Stimulated activated CD4-positive, alpha-beta T cell treated with anti-CD3 and anti-CD28 coated beads, TNF-alpha, amount 100 ng/mL, for 24 hours (primary cell): ENCODE measurements at places on chromosomes 6 and 20.

GRCh38 chr6:11389977-11390376 lies 147.6 kb upstream of the TMEM170B start:
- no peak for DNase-seq

GRCh38 chr6:51396583-51396982 lies 577.9 kb downstream of the TFAP2B start:
- no peak for DNase-seq

DNA sequence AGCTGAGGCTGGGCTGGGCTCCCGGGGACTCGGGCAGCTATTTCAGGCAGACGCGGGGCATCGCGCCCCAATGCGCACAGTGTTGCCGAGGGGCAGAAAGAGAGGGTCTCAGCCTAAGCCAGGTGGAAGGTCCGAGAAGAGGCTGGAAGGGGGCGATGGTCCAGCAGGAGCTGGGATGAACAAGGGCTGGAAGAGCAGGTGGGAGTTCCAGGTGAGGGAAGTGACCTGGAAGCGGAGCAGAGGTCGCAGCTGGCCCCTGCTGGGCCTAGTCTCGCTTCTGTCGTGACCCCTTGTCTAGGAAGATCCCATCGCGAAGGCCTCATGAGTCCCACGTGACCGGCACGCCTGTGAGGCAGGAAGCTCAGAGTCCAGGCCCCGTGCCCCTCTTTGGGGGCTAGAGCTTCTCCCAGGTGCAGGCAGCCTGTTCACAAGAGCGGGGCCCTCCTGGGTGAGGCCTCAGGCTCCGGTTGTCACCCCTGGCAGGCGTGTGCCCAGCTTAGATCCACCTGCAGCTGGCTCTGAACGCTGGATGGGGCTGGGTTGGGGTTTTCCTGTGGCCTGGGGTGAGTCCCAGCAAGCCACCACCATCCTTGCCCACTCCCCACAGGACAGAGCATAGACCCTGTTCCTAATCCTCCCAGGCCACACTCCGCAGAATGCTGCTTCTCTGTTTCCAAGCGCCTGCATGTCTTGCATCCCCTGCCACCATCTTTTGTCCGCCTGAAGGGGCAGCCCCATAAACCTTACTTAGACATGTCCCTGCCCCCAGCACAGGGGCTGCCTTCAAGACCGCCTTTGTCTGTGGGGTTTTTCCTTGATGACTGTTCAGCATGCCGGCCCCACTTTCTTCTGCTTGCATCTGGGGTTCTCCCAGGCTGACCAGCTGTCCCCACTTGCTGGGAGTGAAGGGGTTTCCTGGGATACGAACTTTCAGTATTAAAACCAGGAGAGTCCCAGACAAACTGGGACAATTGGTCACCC lies 15.1 kb downstream of the SLC22A3 start:
- no peak for DNase-seq

- DNase-seq: no peak
Observed at GRCh38 chr6:43511824-43512415, 1.8 kb upstream of the LRRC73 start.

GRCh38 chr6:162119341-162119740 lies 608.2 kb downstream of the PRKN start:
- DNase-seq: no peak

DNA sequence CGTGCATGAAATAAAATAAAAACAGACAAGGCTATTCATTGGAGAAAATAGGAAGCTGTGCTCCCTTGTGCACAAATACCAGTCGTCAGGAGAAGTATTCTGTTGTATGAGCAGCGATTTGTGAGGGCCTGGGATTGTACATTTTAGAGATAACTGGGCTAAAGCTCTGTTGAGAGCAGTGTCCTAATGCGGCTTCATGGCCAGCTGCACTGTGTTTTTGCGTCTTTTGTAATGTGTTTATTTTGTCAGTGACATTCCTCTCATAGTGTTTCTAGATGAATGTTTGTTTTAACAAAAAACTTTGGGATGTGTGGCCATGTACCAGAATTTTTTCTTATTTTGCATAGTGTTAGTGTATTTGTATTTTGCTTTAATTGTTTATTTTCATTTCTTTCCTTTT lies 14.8 kb downstream of the ERMARD start:
- no peak for DNase-seq

DNA sequence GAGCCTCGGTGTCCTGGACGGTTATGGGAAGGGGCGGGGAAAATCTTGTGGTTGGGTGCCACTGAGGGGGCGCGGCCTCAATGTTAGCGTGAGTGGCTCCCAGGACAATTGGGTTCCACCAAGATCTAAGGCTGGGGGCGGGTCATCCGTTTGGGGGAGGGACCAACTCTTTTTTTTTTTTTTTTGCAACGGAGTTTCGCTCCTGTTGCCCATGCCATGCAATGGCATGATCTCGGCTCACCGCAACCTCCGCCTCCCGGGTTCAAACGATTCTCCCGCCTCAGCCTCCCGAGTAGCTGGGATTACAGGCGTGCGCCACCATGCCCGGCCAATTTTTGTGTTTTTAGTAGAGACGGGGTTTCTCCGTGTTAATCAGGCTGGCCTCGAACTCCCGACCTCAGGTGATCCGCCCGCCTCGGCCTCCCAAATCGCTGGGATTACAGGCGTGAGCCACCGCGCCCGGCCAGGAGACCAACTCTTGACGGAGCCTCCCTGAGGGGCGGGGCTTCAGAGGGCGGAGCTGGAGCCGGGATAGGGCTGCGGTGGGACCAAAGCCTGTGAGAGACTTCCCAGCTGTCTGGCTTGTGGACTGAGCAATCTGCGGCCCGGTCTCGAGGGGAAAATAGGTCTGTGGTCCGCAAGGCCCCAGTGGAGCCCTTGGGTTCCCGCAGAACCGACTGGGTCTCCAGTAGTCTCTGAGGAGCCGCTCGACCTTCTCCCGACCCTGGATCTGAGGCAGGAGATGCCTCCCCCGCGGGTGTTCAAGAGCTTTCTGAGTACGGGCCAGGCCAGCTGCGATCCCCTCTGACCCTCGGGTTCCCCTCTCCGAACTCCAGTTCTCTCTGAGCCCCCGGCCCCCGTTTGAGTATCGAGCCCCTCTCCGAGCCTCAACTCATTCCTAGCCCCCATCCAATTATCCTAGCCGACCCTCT lies 1.1 kb downstream of the SPAG4 start:
- DNase-seq: peak; percentile 31

DNA sequence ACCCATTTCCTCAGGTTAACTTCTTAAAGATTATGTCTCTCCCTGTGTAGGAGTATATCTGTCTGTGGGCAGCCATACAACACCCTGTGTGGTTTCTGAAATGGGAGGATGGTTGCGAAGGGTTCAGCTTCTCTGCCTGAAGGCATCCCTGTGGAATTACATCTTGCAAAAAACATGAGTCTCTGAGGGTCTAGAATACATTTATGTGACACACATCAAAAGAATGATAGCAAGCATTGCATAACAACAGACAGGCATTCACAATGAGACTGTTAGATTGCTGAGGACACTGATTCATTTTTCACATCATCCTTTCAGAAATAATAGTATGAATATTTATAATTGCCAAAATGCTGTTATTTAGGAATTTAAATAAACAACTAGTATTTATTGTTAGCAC lies 670.9 kb downstream of the HTR1B start:
- DNase-seq: no peak

GRCh38 chr20:20084296-20084752 lies 32.0 kb downstream of the CFAP61 start:
- DNase-seq: no peak

- no peak for DNase-seq
Observed at GRCh38 chr6:129440691-129441090, 269.3 kb downstream of the ARHGAP18 start.

- DNase-seq: no peak
Observed at GRCh38 chr6:15427331-15428070, 181.6 kb downstream of the JARID2 start.

DNA sequence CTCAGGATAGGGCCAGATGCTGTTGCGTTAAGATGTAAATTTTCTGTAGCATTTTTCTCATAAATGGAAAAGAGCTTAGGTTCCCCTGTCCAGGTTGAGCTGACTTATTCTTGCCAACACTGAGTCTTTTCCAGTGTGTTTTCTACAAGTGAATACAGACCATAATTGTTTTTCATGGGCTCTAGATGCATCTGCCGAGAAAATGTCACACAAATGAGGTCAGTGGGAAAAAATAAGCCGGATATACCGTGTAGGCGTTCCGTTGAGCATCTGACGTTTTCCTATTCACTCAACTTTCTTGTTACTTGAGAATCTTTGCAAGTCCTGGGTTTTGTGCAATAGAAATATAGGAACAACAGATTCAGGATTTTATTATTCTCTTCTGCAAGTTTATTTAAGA lies 582.9 kb upstream of the CDH4 start:
- no peak for DNase-seq

- DNase-seq: no peak
Observed at GRCh38 chr20:33604991-33605370, 57.1 kb upstream of the C20orf144 start.

DNA sequence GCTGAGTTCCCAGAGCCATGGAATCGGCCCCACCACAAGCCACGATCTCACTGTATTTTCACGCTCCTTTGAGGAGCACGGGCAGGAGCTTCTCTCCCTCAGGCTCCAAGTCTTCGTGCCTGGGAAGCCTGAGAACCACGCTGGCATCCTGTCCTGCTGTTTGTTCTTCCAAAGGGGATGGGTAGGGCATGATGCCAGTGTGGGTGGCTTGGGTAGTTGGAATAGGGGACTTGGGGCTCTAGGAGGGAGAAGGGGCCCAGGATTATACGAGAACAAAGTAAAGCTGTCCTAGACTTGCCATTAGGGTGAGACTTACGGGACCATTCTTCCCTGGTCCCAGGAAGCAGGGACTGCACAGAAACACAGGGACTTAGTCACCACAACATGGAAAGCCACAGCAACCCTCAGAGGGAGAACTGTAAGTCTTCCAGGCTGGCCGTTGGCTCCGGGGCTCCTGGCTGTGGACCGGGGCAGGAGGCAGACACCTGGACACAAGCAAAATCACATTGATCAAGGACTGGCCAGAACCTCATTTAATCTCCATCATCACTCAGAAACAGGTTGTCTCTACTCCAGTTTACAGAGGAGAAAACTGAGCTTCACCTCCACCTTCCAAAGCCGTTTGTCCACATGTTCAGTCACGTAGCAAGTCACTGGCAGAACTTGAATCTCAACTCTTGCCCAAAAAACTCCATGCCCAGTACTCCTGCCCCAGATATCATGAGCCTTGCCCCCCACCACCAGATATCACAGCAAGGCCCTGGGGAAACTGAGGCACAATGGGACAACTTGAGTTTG lies 1.3 kb downstream of the CCN5 start:
- DNase-seq: no peak

- peak; percentile 74 for DNase-seq
Observed at GRCh38 chr20:53216856-53217576, 244.9 kb downstream of the TSHZ2 start.

- DNase-seq: no peak
Observed at GRCh38 chr6:118683881-118684872, 32.8 kb upstream of the CEP85L start.

DNA sequence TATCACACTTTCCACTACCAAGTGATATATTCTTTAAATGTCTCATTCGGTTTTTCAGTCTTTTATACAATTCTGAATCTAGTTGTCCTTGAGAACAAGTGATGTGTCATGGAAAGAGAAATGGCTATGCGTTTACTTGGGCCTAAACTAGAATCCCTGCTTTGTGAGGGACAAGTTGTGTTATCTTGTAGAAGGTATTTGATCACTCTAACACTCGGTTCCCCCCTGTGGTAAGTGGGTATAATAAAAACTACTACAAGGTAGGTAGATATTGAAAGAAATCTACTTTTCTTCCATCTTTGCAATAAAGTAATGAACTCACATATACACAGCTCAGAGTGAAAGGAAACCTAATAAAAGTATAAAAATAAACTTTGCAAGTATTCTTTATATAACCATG lies 108.9 kb downstream of the MANEA start:
- DNase-seq: no peak

DNA sequence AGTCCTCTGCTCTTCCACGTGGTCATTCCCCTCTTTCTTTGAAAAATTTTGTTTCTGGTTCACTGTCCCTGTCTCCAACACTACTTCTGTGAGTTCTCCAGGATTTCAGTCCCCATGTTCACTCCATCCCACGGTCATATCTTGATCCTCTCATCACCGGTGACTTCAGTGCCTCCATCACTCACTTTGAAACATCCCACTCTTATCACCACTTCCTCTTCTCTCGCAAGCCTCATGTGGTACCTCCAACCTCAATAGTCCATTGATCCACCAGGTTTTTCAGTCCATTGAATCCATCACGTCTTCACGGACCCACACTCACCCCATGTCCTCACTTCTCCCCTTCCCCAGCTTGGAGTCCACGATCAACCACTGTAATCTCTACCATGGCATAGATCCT lies 64.8 kb downstream of the CARMIL1 start:
- DNase-seq: no peak

DNA sequence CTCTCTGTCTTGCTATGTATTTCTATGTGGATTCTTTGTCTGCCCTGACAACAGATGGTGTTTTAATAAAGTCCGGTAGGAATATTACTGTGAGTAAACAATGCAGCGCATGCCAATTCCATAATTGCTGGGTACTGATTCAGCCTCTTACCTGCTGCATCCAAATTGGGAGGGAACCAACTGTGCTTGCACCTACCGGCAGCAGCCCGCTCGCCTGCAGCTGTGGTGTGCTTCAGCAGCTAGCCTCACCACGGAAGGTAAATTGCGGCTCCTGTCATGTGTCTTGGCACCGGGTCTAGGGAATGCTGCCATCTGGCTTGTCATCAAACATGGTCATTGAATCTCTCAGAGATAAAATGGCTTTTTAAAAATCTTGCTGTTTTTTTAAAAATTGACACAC lies 704.8 kb upstream of the SLC35B3 start:
- no peak for DNase-seq
